ENCODE measurements at places on chromosomes 5 and 9.
A peak's percentile ranks its signal among the peaks of the same experiment; 100 is the strongest.

- DNase-seq = no peak
Measured at GRCh38 chr5:8923526-8923925, 622.3 kb downstream of the SEMA5A start.

DNA sequence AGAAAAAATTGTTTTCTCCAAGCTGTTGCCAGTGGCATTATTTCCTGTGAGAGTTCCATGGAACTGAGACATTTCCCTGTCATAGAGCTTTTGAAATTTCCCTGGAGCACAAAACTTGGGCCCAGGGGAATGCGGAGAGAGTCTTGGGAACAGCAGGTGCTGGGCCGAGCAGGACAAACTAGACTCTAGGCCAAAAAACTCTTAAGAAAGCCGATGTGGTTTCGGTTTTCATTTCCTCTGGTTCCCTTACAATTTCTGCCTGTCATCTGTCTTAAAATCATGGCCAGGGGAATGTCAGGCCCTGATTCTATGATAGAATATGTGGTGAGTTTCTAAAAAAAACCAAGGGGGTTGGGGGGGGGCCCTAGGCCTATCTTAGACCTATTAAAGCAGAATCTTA, 4.6 kb downstream of the SLC35A4 start:
- DNase-seq = peak; percentile 57

DNA sequence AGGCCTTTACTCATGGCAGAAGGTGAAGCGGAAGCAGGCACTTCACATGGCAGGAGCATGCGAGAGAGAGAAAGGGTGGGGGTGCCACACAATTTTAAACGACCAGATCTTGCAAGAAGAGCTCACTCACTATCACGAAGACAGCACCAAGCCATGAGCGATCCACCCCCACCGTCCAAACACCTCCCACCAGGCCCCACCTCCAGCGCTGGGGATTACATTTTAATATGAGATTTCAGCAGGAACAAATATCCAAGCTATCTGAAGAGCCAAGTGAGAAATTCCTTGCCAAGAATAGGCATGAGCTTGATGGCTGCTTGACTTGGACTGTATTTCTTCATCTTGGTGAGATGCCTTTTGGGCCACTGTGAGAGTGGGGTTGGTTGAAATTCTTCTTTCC, 88.0 kb downstream of the PDZD2 start:
- no peak for DNase-seq

DNA sequence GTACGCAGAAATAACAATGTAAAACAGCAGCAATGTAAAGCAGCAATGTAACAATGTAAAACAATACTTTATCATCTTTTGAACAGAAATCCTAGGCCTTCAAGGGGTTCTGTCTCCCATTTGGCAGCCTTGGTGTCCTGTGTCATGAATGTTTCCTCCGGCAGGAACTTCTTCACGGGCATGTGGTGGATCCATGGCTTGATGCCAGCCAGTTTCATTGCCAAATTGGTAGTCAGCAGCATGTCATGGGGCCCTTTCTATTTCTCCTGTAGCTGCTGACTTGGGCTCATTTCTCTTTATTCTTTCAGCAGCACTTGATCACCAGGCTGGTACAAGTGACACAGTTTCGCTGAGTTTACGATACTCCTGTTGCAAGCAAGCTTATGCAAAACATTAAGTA, 275.3 kb downstream of the HTR1A start:
- no peak for DNase-seq

DNA sequence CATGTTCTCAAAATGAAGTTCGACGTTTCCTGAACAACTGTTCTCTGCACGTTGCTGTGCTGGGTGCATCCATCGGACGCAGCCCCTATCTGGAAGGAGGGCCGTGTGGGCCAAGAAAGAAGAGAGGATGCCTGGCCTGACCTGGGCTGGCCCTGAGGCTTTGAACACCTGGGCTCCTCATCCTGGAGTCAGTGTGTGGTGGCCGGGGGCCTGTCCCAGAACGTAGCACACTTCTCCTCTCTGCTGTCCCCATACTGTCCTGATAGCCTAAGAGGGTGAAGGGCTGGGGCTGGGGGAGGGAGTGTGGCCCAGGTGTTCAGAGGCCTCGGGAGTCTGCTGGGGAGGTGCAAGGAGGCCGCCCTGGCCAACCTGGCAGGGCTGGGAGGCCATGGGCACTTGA, 21.5 kb downstream of the COL5A1 start:
- no peak for DNase-seq

GRCh38 chr5:178416919-178417318, 173.3 kb downstream of the COL23A1 start:
- DNase-seq = no peak

DNA sequence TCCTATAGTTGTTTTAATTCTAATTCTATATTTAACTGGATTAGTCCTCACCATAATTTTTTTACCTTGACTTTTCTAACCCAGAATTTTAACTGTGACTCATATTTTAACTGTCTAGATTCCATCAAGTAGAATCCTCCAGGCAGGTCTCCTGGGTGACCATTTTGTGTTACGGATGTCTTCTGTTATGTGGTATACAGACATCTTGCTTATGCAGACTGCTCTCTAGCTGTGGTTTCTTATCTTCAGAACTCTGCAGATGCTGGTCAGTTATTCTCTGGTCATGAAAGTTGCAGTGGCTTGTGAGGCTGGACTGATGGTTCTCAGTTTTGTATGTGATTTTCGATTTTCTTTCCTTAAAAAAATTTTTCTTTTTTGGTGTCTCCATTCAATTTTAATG, 139.4 kb downstream of the ATG10 start:
- DNase-seq = no peak

- no peak for DNase-seq
Measured at GRCh38 chr5:125554355-125554754, 807.9 kb upstream of the ZNF608 start.

GRCh38 chr5:68264024-68264956, 48.7 kb downstream of the PIK3R1 start:
- no peak for DNase-seq

Measured in CD4-positive, alpha-beta T cell (primary cell).